Common myeloid progenitor, CD34-positive (primary cell): ENCODE measurements at places on chromosomes 11 and 22.

DNA sequence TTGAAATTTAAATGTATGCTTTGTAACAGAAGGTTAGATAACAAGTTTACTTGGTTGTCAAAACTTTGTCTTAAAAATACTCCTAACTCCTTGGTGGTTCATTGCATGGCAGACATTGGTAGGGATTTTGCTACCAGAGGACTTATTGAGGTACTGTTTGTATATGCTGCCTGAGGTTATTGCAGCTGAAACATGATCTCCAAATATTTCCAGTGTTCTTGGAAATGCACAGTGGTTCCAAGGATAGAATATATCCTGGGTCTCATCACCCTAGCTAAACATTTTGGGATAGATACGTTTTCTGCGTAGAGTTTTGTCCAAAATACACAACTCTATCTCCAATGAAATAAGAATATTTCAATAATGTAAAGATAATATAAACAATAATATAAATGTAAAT is 109.2 kb downstream of the RAB38 start:
- H3K36me3 ChIP-seq, result no peaks in the 10 kb centered on the region
- no peak overlapping the region for H3K4me3 ChIP-seq
- no peaks in the 10 kb centered on the region for H3K27me3 ChIP-seq
- H3K4me1 ChIP-seq, result no peaks in the 10 kb centered on the region
- no peak for DNase-seq

DNA sequence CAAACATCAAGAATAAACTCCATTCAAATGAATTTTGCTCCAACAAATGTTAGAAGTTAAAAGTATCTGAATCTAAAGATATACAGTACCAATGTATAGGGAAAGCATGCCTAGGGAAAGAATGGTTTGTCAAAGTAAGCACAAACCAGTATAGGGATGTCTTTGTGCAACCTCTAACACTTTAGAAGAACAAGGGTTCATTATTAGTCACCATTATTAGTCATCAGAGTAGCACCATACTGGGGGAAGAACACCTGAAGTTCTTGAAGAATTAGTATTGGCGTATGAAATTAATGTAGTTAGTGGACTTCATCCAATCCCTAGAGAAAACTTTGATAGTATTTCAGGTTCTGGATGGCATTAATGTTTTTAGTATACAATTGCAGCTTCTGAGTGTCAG is 943.7 kb downstream of the METTL15 start:
- H3K27me3 ChIP-seq, result no peaks in the 10 kb centered on the region
- H3K27ac ChIP-seq, result no peak overlapping the region
- H3K36me3 ChIP-seq, result no peaks in the 10 kb centered on the region
- H3K4me1 ChIP-seq, result no peaks in the 10 kb centered on the region
- DNase-seq, result no peak
- H3K4me3 ChIP-seq, result no peak overlapping the region

GRCh38 chr11:105915021-105915420 is 107.0 kb downstream of the MSANTD4 start:
- no peaks in the 10 kb centered on the region for H3K27me3 ChIP-seq
- no peaks in the 10 kb centered on the region for H3K36me3 ChIP-seq
- no peaks in the 10 kb centered on the region for H3K4me1 ChIP-seq
- H3K4me3 ChIP-seq, result no peak overlapping the region

DNA sequence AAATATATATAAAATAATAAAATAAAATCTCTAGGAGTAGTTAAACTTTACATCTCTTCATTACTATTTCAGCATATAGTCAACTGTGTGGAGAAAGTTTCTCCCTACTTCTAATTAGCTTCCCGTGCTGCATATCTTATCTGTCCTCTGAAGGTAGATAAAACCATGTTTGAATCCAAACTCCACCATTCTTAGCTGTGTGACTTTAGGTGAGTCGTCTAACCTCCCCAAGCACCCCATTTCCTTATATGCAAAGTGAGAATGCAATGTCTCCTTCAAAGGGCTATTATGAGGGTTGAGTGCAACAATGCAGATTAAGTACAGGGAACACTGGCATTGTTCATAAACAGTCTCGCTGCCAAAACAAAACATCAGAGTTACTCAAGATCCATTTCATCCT is 80.8 kb upstream of the DRD2 start:
- H3K27me3 ChIP-seq, result peaks cover 1% of the 10 kb centered on the region
- no peak overlapping the region for H3K27ac ChIP-seq
- no peak overlapping the region for H3K4me3 ChIP-seq

- no peaks in the 10 kb centered on the region for H3K36me3 ChIP-seq
- no peak for DNase-seq
- H3K27me3 ChIP-seq, result no peaks in the 10 kb centered on the region
- no peak overlapping the region for H3K27ac ChIP-seq
These were observed 137.6 kb upstream of the TTC12 start for GRCh38 chr11:113176599-113177360.

DNA sequence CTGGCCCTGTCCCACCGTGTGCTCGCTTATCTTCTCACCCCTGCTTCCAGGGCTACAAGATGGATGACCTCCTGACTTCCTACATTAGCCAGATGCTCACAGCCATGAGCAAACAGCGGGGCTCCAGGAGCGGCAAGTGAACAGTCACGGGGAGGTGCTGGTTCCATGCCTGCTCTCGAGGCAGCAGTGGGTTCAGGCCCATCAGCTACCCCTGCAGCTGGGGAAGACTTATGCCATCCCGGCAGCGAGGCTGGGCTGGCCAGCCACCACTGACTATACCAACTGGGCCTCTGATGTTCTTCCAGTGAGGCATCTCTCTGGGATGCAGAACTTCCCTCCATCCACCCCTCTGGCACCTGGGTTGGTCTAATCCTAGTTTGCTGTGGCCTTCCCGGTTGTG is 86.5 kb downstream of the MYO7A start:
- no peak overlapping the region for H3K4me3 ChIP-seq
- H3K4me1 ChIP-seq, result no peaks in the 10 kb centered on the region
- DNase-seq, result no peak
- no peaks in the 10 kb centered on the region for H3K36me3 ChIP-seq

DNA sequence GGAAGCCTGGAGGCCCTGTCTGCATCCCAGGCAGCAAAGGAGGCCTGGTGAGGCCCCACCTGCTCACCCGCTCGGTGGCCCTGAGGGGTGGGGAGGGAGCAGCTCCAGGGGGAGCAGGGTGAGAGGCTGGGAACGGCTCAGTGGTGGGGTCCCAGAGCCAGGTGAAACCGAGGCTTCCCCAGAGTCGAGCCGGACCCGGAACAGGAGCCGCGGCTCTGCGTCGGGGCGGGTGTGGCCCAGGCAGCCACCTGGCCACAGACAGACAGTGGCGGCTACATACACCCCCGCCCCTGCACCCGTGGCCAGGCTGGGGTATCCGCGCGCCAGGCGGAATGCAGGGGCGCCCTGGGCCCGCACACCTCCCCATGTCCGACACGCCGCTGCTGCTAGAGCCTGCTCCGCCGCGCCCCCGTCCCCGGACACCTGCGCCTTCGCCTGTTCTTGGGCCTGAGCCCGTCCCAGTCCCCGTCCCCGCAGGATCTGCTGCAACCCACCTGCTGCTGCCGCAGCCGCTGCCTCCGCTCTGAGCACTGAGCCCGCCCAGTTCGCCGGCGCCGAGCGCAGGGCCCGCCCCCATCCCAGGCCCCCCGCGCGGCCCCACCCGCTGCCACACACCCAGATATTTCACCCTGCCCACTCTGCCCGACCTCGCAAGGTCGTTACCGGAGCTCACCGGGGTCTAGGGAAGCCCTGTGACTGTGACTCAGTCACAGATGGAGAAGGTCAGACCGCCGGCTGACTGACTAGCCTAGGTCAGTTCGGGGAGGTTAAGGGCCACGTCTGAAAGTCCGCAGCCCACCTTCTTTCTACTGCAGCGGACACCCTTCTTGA is at the start of gene SLC7A4:
TSS of gene SLC7A4 (minus strand) at position 525 of the 831 bp plus-strand sequence. CDS start 749 bp downstream, outside the sequence.
- H3K27me3 ChIP-seq, result peaks cover 15% of the 10 kb centered on the region
- peaks cover 8% of the 10 kb centered on the region for H3K4me1 ChIP-seq
- no peaks in the 10 kb centered on the region for H3K36me3 ChIP-seq
- no peak within 1 kb of the TSS for H3K27ac ChIP-seq
- peak; percentile 26 for DNase-seq

GRCh38 chr11:101745756-101746155 is 161.9 kb upstream of the TRPC6 start:
- H3K4me1 ChIP-seq, result no peaks in the 10 kb centered on the region
- no peak for DNase-seq
- H3K27me3 ChIP-seq, result no peaks in the 10 kb centered on the region
- no peaks in the 10 kb centered on the region for H3K36me3 ChIP-seq
- no peak overlapping the region for H3K4me3 ChIP-seq

DNA sequence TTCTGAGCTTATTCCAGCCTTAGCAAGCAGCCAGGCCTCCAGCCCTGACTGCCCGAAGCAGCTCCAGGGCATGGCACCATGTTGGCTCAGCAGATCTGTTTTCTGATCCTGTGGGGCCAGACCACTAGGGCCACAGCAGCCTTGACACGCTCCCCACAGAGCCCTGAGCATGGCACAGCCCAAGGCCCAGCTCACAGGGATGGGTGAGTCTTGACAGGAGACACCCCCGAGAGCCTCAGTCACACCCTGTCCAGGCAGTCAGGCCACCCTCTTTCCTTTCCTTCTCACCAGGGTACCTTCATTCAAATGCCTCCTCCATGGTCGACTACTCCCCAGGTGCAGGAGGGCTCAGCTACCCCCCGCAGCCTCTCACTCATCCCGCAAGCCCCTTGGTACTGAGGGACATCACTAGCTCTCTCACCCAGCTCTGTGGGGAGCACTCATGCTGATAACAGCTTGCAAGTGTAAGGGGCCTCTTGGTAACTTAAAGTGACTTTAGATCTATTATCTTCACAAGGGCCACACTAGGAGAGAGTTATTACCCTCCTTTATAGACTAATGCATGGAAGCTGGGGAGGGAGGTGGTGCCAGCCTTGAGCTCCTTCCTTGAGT is 3.9 kb upstream of the CDC42BPG start:
- no peaks in the 10 kb centered on the region for H3K36me3 ChIP-seq
- DNase-seq, result no peak
- H3K4me3 ChIP-seq, result no peak overlapping the region
- H3K27ac ChIP-seq, result no peak overlapping the region

DNA sequence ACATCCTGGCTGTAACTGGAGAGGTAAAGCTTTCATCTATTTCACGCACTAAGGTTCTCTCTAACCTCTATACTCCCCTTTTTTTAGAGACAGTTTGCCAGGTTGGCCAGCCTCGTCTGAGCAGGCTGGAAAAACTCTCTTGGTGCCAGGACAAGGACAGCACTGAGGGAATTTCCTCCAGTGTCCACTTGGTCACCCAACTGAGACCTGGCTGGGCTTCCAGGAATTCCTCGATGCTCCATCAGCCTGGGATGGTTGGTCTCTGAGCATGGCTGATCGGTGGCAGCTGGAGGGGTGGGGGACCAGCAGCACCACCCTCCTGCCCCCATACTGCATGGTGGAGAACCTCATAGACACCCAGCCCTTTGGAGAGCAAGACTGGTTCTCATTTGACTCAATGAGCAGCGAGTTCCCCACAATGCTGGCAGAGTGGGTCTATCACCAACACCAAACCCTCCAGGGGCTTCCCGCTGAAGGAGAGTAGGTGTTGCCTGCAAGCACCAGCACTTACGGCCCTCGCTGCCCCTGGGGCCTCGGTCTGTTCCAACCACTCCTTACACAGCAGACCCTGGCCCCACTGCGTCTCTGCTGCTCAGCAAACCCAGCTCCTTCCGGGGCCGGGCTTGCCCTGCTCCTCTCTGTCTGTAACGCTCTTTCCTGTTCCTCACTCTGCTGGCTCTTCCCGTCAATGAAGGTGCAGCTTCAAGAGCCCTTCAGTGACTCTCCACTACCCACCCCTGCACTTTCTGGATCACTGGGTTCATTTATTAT is 122.2 kb downstream of the ST3GAL4 start:
- H3K4me1 ChIP-seq, result peaks cover 66% of the 10 kb centered on the region
- DNase-seq, result peak; percentile 53
- H3K4me3 ChIP-seq, result no peak overlapping the region
- no peaks in the 10 kb centered on the region for H3K27me3 ChIP-seq
- H3K36me3 ChIP-seq, result no peaks in the 10 kb centered on the region
- no peak overlapping the region for H3K27ac ChIP-seq

DNA sequence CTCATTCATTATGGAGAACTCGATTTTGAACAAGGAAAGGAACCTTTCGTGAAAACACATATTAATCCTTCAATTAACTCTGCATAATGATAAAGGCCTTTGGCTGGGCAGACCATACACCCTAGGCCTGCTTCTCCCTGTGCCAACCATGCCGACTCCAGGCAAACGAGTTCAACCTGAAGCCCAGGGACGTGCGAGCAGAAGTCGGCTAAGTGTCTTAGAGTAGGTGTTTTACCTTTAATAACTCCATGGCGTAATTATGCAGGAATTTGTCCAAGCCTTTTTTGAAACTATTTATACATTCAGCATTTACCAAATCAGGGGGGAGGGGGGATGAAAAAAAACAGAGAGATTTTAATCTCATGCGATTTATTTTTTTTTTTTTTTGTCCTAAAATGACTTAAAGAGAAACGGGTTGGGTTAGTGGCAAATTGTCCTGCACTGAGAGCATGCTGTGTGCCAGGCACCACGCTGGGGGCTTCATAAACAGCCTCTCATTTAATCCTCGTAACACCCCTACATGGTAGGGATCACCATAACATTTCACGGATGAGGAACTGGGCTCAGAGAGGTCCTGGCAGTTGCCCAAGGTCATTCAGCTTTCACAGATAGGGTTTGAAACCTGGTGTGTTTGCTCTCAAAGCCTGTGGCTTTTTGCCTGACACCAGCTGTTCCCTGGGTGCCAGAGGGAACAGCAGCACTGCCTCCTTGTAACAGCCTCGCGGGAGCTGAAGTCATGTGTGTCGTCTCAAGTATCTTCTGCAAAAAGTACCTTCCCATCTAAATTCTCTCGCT is 423.9 kb downstream of the MN1 start:
- H3K27ac ChIP-seq, result no peak overlapping the region
- H3K4me3 ChIP-seq, result no peak overlapping the region
- H3K27me3 ChIP-seq, result no peaks in the 10 kb centered on the region
- no peaks in the 10 kb centered on the region for H3K4me1 ChIP-seq

- DNase-seq, result peak; percentile 64
- H3K27me3 ChIP-seq, result no peaks in the 10 kb centered on the region
- no peaks in the 10 kb centered on the region for H3K36me3 ChIP-seq
These were observed 21.1 kb upstream of the RDX start for GRCh38 chr11:110317516-110317932.

GRCh38 chr11:2310786-2311352 is 9.1 kb downstream of the TSPAN32 start:
- H3K4me1 ChIP-seq, result peaks cover 45% of the 10 kb centered on the region
- H3K27me3 ChIP-seq, result no peaks in the 10 kb centered on the region
- H3K27ac ChIP-seq, result no peak overlapping the region
- H3K36me3 ChIP-seq, result no peaks in the 10 kb centered on the region
- no peak for DNase-seq

GRCh38 chr11:33290319-33290718 is 33.1 kb downstream of the HIPK3 start:
- H3K4me3 ChIP-seq, result no peak overlapping the region
- H3K27ac ChIP-seq, result no peak overlapping the region
- no peaks in the 10 kb centered on the region for H3K27me3 ChIP-seq
- H3K4me1 ChIP-seq, result no peaks in the 10 kb centered on the region
- no peak for DNase-seq

GRCh38 chr11:61328351-61328750 is 4.6 kb downstream of the DDB1 start:
- no peak overlapping the region for H3K4me3 ChIP-seq
- peaks cover 4% of the 10 kb centered on the region for H3K4me1 ChIP-seq
- H3K27me3 ChIP-seq, result no peaks in the 10 kb centered on the region

- H3K27ac ChIP-seq, result no peak overlapping the region
- no peak for DNase-seq
- no peaks in the 10 kb centered on the region for H3K27me3 ChIP-seq
- no peaks in the 10 kb centered on the region for H3K36me3 ChIP-seq
- no peak overlapping the region for H3K4me3 ChIP-seq
- no peaks in the 10 kb centered on the region for H3K4me1 ChIP-seq
These were observed 268.6 kb upstream of the PITPNB start for GRCh38 chr22:28187612-28188011.
